ENCODE measurements at places on chromosomes 3 and 15.

DNA sequence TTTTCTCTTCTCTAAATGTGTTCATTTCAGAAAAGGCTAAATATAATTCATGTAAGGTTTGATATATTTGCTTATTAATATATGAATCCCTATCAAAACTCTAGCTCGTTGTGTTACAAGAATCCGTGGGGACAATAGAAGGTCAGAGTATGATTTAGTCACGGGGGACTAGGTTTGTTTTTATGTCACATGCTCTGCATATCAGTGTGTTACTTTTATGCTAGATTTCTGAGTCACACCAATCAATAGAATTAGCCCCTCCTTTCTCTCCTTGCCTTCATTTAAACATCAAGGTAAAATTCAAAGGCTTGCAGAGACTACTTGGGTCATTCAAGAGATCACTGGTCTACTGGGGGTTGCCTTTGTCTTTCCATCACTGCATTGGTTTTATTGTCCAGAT lies 636.1 kb downstream of the NR2F2 start:
- no peak for DNase-seq

DNA sequence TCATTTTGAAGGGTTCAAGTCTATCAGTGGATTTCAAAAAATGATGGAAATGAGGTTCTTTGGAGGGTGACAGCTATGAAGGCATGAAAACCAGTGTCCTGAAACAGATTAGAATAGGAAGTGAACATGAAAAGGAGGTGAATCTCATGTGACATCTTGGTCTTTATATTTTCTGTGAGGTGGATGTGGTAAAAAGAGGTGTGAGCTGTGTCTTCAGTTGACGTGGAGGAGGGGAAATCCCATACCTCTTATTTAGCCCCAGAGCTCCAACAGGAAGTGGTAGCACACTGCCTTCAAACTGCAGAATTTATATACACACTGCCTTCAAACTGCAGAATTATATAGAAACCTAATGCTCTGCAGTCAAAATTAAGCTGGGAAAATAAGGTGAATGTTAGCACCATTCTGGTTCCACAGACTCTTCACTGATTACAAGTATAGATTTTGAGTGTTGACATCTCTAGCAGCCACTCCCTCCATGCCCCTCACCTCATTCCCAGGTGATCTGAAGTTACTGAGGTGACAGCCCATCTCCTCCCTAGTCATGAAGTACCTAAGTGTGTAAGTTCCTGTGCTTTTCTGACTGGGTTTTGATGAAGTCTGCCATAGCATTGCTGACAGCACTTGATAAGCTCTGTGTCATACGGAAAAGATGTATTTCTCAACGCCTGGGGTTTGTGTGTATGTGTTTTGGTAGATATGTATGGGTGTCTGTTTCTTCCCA lies 2.7 kb downstream of the RAB8B start:
- DNase-seq = no peak

- DNase-seq = peak; percentile 44
Observed at GRCh38 chr3:192933779-192934460, 16.3 kb upstream of the MB21D2 start.

DNA sequence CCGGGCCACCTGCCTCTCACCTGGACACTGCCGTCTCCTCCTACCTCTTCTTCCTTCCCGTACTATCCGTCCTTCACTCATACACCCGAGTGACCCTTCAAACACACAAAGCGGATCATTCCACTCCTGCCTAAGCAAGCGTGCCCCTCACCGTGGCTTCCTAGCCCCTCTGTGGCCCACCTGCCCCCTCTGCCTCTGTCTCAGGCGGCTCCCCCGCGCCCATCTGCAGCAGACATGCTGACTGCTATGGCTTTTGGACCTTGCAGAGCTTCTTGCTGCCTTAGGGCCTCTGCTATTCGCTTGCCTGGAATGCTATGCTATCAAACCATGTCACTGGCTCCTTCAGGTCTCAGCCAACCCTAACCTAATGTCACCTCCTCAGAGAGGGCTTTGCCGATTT lies 38.1 kb downstream of the SLC28A1 start:
- no peak for DNase-seq

- peak; percentile 94 for DNase-seq
Observed at GRCh38 chr3:129651435-129652202, 45.1 kb upstream of the PLXND1 start.

DNA sequence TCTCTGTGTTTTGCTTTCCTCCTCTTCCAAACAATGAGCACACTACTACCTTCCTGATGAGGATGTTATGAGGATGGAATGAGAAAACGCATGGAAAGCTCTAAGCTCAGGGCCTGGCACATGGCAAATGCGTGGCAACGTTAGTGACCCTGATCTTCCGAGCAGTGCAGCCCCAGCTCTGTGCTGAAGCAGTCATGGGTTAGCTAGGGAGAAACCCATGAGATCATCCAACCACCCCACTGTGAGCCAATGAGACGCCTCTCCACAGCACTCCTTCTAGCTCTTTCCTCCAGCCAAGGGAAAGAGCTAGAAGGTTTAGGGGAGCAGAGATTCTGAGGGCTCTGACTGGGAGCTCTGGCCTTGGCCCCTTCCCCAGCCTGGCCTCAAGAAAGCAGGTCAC lies 4.5 kb downstream of the CPN2 start:
- DNase-seq = no peak

DNA sequence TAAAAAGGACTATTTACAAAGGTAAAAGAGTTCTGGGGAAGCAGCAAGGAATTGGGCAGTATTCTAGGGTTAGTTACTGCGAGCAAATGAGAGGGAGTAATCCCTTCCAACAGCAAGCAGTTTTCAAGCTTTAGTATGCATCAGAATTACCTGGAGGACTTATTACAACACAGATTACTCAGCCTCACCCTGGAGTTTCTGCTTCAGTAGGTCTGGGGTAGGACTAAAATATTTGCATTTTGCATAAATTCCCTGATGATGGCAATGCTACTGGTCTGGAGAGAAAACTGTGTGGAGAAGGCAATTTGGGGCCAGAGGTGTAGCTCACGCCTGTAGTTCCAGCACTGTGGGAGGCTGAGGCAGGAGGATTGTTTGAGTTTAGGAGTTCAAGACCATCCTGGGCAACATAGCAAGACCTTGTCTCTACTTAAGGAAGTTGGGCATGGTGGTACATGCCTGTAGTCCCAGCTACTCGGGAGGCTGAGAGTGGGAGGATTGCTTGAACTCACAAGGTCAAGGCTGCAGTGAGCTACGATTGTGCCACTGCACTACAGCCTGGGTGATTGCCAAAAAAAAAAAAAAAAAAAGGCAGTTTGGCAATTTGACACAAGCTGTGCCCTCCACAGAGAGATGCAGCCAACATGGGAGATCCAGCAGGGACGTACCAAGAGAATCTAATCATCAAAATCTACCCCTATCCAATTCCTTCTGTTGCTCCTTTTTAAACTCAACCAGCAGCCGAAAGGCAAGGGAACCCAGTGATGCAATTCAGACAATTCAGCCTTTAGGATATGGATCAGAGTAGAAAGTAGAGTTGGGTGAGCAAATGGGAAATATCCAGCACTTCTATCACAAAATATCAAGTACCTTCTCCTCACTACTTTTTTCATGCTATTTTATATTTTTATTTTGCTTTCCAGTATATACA lies 27.1 kb upstream of the AP4E1 start:
- no peak for DNase-seq

- peak; percentile 16 for DNase-seq
Observed at GRCh38 chr3:135556174-135556573, 409.4 kb upstream of the PPP2R3A start.

DNA sequence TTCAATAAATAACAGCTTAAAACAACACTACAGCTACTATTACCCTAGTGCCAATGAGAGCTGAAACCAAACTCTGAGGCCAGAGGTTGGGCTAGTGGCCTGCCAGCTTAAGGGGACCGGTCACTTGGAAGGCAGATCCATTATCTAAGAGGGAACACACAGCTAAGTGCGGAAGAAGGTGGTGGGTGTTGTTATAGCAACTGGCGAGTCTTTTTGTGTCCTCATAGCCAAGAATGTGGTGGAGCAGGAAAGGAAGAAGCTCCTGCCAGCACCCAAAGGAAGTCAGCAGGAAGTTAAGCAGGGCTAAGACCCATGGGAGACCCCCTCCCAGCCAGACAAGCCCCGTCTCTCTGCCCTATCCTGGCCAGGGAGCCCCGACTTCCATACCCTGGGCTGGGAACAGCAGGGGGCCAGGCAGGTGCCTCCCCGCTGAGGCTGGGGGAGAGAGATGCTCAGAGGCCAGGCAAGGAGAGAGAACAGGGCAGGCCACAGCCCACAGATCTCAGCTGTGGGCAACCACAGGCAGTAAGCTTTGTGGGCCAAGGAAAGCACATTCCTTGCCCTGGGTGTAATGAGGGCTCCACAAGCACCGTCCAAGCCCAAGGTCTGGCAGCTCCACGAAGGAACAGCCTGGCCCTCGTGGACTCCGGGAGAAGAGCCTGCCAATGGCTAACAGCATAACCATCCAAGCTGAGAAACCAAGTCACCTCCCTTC lies 34.0 kb upstream of the HRH1 start:
- no peak for DNase-seq

- DNase-seq = peak; percentile 11
Observed at GRCh38 chr3:37990527-37990926, at the start of gene VILL. Gene VILL (plus strand): TSS chr3:37990786. CDS start chr3:37993673, 2,887 bp downstream.

GRCh38 chr3:130557336-130558035 lies 40.5 kb downstream of the COL6A6 start:
- DNase-seq = no peak

DNA sequence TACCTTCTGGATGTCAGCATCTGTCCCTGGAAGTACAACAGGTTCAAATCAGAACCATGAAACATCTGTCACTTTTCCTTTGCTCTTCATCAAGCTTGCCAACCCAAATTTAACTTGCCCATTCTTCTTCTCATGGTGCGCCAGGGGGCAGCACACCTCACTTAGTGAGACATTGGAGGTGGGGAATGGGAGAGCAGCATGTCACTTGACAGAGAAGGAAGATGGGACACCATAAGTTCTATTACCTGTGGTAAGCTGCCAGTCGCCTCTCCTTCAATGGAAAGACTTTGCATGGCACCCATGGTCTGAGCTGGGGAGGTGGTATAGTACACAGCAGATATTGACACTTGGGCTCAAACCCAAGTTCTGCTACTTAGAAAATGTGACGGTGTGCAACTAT lies 2.9 kb downstream of the SCN5A start:
- peak; percentile 42 for DNase-seq

GRCh38 chr3:87710028-87710427 lies 348.8 kb downstream of the CGGBP1 start:
- no peak for DNase-seq

DNA sequence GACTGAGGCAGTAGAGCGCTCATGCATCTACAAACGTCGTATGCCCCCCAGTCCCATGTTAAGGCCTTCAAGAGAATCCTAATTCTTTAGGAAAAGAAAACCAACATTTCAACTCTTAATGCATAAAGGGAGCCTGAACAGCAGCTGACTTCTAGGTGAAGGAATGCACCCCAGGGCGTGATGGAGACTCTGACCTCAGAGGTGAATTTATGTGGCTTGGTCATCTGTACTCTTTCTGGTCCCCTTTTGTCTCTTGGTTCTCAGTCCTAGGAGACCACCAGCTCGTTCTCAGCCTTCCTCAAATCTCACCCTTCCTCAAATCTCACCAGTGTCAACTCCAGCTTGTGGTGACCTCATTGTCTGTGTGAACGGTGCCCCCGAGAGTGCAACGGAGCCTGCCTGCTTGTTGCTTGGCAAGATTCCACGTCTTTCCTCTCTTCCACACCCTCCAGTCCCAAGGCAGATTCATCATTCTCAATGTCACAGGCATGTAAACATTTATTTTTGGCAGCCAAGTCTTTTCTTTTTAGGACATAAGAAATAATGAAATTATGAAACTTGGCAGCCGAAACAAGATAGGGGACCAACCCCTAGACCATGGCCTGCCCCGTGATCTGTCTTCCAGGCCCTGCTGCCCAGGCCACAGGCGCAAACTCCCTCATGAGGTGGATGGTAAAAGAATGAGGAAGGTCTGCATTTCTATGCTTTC lies 166.2 kb downstream of the ADAMTS17 start:
- no peak for DNase-seq

DNA sequence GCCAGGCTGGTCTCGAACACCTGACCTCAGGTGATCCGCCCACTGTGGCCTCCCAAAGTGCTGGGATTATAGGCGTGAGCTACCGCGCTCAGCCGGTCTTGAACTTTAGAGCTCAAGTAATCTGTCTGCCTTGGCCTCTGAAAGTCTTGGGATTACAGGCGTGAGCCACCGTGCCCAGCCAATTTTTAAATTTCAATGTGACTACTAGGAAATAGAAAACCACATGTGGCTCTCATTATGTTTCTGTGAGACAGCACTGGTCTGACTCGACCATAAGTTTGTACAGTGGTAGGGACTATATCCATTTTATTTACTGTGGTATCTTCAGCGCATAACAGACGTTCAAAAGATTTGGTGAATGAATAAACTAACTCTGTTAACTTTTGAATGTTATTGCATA lies 9.1 kb downstream of the ZFAND6 start:
- DNase-seq = peak; percentile 68

DNA sequence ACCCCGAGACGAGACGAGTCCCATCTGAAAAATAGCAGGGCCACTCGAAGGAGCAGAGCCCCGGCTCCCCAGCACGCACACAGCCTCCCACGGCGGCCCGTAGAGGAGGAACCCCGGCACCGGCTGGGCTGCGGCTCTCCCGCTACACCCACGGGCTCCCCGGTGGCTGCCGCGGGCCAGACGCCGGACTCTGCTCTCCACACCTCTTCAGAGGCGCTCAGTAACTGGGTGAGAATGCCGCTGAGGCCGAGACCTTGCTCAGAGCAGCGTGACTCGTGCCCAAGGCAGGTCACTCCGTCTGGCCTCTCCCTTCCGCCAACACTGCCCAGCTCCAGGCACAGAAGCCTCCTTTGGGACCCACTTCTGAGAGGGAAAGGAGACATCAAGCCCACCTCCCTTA lies 34.4 kb downstream of the TNK2 start:
- peak; percentile 45 for DNase-seq

- DNase-seq = peak; percentile 84
Observed at GRCh38 chr3:195892105-195893043, 16.0 kb downstream of the TNK2 start.

- no peak for DNase-seq
Observed at GRCh38 chr3:160531311-160531710, 34.1 kb downstream of the KPNA4 start.

DNA sequence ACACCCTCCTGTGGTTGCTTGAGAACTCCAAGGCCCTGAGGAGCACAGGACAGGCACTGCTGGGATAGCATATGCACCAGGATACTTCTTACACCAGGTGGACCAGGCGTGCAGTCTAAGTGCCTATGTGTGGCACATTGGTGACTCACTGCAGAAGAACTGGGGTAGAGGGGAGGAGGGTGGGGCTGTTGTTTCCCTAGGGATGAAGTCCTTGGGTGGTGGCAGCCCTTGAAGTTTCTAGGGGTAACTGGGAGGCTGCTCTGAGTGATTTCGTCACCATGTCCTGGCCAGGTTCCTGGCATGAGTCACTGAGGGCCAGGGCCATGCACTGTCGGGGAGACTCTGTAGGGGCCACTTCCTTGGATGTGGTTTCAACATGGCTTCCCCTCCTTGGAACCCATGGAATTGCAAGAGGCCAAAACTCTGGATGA lies 15.9 kb downstream of the MYZAP start:
- DNase-seq = peak; percentile 25

DNA sequence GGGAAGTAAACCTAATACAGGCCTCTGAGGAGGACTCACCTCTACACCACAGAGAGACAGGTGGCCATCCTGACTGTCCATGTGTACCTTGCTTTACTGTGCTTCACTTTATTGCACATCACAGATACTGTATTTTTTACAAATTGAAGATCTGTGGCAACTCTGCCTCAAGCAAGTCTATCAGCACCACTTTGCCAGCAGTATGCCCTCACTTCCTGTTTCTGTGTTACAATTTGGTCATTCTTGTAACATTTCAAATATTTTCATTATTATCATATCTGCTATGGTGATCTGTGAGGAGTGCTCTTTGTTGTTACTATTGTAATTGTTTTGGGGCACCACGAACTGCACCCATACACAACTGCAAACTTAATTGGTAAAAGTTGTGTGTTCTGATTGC lies 78.0 kb downstream of the BBX start:
- peak; percentile 39 for DNase-seq

- DNase-seq = no peak
Observed at GRCh38 chr3:14602804-14603644, 48.5 kb upstream of the CCDC174 start.
